Stimulated activated CD8-positive, alpha-beta memory T cell treated with anti-CD3 and anti-CD28 coated beads, Interleukin-2, amount 100 ng/mL, for 48 hours (primary cell): ENCODE measurements at places on chromosomes 3 and 15.

GRCh38 chr3:183018421-183019192 lies 38.3 kb upstream of the DCUN1D1 start:
- DNase-seq, result no peak

DNA sequence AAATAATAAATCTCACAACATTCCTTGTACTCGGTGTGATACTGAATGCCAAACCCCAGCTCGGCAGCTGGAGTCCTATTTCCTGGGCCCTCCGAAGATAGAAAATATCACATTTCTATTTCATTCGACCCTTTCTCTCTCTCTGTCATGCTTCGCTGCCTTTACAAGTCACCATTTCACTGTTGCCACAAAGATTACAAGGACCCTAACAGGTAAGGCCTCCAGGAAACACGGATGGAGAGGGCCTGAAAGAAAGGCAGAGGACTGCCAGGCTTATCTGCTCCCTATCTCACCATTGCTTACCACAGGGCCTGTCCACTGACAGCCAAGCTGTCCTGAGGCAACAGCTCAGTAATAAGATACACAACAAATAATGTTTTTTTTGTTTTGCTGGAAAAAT lies 376.5 kb downstream of the MECOM start:
- DNase-seq, result no peak

DNA sequence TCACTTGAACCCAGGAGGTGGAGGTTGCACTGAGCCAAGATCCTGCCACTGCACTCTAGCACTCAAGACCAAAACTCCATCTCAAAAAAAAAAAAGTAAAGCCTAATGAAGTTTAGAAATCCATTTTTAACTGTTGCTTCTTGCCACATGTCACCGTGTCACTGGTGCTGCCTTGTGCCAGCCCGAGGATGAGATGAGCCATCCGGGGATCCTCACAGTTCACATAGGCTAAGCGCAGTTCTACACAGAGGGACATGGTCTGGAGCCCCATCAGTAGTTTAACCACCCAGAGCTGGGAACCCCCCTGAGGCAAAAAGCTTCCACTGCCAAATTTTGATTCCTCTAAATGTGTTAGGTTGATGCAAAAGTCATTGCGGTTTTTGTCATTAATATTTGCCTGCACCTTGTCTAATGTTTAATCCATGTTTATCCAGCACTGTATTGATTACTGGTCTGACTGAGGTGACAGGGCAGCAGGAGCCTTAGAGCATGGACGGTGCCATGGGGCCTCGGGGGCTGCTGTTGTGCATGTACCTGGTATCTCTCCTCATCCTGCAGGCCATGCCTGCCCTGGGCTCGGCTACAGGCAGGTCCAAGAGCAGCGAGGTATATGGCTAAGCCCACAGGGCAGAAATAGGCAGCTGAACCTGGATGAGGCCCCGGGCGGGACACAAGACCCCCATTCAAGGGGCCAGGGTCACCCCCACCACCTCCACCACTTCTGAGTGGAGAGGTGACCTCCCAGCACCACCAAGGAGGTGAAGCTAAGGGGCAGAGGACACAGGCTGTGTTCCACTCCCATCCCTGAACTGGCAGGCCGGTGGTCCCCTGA lies at the start of gene ITIH1:
TSS of gene ITIH1 (plus strand) at position 473 of the 832 bp plus-strand sequence. CDS start at position 490, 17 bp downstream.
- no peak for DNase-seq

DNA sequence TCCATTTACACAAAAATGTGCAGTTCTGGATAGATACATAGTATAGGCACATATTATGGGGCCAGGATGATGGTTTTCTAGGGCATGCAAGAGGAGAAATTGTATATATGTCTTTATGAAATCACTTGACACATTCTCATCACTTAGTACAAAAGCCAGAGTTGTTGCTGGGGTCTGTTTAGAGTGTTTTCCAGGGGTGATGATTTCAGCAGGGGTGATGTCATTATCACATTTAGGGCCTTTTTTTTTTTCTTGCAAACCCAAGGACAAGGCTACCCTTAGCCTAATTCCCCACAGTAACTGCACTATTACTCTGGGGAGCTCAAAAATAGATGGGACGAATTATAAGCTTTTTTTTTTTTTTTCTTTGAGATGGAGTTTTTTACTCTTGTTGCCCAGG lies 3.6 kb downstream of the ZNF589 start:
- DNase-seq, result no peak

DNA sequence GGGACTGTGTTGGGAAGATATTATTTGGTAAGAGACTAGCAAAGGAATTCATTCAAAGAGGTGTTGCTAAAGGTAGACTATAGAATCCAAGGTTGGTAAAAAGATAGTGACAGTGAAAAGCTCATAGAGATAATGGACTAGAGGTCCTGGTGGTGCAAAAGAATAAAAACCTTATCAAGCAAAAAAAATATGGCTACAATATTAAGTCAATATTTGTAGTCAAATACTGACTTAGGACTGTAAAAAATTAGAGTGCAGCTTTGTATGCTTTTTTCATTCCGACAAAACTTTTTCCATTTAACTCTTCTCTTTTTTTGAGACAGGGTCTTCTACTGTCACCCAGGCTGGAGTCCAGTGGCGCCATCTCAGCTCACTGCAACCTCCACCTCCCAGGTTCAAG lies 444.0 kb upstream of the AGTR1 start:
- DNase-seq, result no peak

DNA sequence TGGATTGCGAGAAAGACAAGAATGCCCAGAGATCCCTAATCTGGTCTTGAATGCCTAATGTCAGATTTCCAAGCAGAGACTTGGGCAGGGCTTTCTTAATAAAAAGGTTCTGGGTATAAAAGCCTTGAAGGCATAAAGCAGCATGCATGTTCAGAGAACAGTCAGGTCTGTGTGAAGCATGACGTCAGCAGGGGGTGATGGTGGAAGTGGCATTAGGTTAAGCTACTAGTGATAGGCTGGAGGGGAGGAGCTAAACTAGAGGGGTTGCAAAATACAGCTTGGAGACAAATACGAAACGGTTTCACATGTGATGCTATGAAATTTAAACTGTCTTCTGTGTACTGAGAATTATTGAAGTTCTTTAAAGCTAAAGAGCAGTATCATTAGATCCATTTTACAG lies 125.6 kb downstream of the VPS8 start:
- DNase-seq, result no peak
